ENCODE measurements at places on chromosomes 13 and 19. TPM values are rescaled to one million over a fixed set of nuclear protein-coding genes. Genes with fewer than 3 reads are reported as not detected.

Gene CBLC
- not detected for total RNA-seq

Gene OLFM4
- total RNA-seq = 22.3 TPM

Gene CGB5
- not detected for total RNA-seq

DNA sequence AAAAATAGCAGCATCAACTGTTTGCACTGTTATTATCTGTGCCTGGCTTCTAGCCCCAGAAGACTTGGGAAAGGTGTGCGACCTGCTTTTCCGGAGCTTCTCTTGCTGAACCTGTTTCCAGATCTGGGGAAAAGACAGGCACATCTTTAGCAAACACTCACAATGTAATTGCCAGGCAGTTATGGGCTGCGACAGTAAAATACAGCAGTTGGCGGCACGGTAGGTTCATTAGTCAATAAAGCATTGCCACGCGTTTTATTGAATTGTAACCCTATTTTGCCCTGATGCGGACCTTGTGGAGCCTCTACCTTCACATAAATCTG lies 223.7 kb upstream of the TSHZ3 start:
- no peak for DNase-seq

- DNase-seq = peak; percentile 83
Observed at GRCh38 chr19:42074513-42075363, 1.2 kb upstream of the ZNF574 start.

- no peak for DNase-seq
Observed at GRCh38 chr13:87877477-87877876, 206.3 kb downstream of the SLITRK5 start.
